KBM-7 (cell line): ENCODE measurements at places on chromosomes 16 and 17.

- no peak for DNase-seq
Measured at GRCh38 chr16:29111421-29111820, 126.6 kb downstream of the LAT start.

DNA sequence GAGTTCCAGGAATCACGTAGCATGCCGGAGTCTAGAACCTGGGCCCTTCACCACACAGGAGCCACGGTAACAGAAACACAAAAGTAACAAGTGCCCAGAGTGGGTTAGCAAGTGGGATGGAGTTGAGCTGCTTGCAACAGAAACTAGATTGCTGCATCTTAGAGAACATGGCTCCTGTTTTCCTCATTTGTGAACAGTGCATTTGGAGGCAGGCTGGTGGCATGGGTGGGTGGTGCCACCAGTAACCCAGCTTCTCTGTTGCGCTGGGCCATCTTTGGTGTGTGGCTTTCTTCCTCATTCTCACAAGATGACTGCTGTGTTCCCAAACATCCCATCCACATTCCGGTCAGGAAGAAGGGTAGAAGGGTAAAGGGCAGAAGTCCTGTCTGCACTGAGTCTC is 95.5 kb downstream of the KATNIP start:
- no peak for DNase-seq

DNA sequence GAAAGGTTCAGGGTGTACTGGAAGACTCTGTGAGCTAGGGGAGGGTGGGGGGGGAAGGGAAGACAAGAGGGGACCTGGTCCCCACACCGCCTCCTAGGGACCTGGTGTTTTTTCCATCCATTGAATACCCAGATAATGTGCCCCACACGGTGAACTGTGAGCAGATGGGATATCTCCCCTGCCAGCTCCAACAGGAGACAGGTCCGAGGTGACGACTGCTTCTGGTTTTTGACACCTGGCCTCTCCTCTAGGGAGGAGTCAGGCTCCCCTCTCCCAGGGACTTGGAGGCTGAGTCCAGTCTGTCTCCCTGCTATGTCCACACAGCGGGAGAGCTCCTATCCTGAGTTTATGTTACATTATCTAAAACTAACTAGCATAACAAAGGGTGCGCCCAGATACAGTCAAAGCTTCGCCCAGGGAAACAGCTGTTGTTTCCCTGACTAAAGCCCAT is 1.8 kb downstream of the MARVELD3 start:
- no peak for DNase-seq

DNA sequence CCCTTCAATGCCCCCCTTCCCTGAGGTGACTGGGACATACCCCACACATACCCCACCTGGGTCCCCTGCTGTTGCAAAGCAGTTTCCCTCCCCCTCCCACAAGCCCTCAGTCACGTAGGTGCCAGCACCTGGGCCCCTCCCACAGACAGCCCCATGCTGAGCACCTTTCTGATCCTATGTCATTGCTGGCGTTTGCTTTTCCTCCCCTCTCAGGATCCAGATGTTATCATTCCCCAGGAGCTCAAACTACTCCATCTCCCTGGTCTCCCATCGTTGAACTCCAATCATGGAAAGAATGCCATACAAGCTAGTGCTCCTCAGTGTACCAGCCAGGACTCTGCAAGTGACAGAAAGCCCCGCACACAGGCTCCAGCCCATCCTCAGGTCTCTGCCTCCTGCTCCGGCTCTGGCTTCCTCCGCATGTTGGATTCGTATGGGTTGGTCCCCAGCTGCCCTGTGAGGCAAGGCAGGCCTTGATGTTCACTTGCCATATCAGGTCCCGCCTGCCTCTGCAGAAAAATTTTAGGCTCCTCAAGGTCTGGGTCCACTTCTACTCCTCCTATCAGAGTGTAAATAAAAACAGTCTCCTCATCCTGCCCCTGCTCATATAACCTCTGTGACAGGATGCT is 31.4 kb upstream of the MED9 start:
- no peak for DNase-seq

DNA sequence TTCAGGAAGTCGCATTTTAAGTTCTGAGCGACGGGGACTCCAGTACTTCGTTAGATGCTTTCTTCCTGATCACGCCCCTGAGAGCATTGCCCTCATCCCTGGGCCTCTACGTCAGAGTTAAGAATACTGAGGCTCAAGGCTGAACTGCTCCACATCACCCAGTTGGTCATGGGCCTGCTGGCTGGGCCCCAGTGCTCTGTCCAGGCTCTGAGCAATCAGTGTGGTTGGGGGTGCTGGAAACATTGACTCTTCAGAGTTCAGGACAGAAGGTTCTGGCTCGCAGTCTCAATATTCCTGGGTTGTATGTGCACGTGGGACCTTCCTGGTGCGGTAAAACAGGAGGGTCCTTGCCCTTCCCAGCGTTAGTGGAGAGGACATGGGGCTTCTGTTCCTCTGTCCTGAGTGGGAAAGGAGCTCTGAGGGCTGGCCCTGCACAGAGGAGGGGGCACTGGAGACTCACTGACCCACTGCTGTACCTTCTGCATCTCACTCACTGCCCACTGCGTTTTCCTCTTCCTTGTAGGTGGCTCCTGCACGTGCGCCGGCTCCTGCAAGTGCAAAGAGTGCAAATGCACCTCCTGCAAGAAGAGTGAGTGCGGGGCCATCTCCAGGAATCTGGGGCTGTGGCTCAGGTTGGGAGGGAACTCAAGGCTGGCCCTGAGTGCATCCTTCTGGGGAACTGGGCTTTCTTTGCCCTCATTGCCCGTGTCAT is 518 bp downstream of the MT1E start:
- DNase-seq: no peak

GRCh38 chr17:53680745-53681144 is 142.0 kb upstream of the KIF2B start:
- no peak for DNase-seq

- no peak for DNase-seq
Measured at GRCh38 chr17:71983828-71984227, 137.0 kb upstream of the SOX9 start.

DNA sequence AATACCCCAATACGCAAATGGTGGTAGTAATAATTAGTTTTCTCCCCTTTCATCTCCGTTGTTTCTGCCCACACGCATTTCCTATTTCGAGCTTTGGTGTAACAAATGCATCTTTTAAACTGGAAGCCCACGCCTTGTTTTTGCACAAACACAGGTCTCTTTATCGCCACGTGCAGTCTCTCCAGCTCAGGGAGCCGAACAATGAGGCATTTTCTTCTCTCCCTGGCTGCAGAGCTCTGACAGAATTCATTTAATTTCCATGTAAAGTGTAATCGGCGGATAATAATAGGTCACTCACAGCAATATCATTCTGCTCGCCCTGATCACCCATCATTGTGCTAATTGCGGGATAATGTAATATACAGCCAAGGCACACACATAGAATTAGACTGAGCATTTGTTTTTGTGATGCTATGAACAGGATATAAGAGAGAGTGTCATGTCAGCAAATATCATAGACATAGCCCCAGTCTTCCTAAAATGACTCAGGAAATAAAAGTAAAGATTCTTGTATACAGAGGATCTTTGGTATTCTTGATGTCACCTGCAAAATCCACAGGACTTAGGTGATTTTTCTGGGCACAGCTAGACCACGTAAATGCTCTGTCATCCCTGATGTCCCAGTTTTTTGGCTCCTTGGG is 452.6 kb upstream of the CDH11 start:
- DNase-seq: no peak

- no peak for DNase-seq
Measured at GRCh38 chr16:58820411-58820810, 86.3 kb upstream of the GOT2 start.

DNA sequence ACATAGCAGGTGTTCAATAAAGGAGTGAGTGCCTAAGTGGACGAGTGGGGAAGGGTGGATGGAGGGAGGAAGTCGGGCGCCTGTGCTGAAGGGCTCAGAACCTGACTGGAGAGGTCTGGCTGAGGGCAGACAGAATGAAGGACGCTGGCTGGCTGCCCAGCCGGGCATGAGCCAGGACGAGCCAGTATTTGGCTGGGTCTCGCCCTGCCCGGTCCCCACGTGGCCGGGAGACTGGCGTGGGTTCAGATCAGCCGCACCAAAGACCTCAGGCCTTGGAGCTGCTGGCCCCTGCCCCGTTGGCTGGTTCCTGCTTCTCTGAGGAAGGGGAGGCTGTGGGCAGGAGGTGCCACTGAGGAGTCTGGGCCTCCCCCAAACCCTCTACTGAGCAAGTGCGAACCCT is 79.8 kb downstream of the ENGASE start:
- no peak for DNase-seq

DNA sequence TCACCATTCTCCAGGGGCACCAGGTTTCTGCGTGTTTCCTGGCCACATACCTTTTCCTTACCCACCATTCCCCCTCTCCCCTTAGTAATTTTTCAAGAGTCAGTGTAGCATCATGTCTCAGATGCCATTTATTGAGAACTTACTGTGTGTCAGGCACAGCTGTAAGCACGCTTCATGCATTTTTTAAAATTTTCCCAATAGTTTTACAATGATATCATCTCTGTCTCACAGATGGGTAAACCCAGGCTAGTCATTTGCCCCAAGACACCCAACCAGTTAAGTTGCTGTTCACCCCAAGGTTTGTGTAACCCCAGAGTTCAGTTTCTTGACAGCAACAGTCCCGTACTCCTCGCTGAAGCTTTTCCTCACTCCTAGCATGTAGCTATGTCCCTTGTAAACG is 56.4 kb upstream of the IRX3 start:
- DNase-seq: no peak

- DNase-seq: no peak
Measured at GRCh38 chr17:44014133-44014436, 678 bp downstream of the TMEM101 start.

DNA sequence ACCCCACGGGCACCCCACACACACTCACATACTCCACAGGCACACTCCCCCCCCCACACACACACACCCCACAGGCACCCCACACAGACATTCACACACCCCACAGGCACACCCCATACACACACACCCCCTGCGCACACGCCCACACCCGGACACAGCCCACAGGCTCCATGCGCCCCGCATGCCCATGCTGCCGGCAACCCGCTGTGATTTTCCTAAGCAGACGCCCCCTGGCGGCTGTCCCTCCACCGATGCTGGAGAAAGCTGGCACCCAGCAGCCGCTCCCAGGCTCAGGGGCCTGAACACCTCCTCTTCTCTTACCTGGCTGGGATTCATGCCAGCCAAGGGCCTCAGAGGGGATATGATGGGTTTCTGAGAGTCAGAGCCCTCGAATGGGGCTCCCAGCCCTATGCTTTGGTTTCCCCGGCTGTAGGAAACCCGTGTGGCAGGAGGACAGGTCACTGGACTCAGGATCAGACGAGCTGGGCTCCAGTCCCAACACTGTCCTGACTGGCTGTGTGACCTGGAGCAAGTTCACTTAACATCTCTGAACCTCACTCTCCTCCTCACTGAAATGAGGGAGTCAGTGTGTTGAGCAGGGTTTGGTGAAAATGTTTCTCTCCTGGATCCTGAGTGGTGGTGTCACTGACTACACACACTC is 19.6 kb upstream of the TNFRSF13B start:
- DNase-seq: peak; percentile 77

DNA sequence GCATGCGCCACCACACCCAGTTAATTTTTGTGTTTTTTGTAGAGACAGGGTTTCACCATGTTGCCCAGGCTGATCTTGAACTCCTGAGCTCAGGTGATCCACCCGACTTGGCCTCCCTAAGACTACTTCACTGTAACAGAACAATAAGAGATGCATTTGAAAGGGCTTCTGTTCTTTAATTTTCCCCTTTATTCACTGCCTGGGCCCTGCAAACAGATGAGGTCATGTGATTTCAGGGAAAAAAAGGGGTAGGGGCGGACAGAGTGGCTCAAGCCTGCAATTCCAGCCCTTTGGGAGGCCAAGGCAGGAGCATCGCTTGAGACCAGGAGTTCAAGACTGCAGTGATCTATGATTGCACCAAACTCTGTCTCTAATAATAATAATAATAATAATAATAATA is 36.3 kb downstream of the TMEM114 start:
- DNase-seq: no peak

DNA sequence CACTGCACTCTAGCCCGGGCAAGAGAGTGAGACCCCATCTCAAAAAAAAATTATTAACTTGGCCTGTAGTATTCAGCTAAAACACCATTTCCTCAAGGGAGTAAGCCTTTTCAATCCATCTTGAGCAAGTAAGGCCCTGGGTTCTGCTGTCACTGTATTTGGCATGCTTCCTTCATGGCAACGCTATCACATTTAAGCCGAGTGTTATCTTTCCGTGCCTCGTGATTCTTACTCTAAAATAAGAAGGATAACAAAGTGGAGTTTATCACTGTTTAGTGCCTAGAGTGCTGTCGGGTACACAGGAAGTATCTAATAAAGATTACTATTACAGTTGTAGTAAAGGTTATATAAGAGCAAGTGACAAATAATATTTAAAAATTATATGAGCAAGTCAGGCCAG is 8.8 kb downstream of the VPS53 start:
- DNase-seq: no peak

DNA sequence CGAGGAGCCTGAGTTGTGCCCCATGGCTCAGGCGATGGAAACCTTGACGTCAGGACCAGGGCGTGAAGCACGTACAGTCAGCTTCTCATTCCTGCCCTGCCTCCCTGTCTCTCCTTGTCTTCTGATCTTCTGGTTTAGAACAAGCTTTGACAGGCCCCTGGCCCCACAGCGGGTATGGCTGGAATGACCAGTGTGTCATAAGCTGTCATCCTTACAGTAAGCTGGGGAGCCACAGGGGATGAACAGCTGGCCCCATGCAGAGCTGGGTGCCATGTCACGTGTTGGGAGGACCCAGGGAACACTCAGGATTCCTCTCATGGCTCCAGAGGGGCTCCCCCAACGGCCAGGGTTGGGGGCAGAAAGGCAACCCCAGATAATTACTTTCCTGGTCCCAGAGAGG is 157.6 kb upstream of the PLCG2 start:
- DNase-seq: no peak

DNA sequence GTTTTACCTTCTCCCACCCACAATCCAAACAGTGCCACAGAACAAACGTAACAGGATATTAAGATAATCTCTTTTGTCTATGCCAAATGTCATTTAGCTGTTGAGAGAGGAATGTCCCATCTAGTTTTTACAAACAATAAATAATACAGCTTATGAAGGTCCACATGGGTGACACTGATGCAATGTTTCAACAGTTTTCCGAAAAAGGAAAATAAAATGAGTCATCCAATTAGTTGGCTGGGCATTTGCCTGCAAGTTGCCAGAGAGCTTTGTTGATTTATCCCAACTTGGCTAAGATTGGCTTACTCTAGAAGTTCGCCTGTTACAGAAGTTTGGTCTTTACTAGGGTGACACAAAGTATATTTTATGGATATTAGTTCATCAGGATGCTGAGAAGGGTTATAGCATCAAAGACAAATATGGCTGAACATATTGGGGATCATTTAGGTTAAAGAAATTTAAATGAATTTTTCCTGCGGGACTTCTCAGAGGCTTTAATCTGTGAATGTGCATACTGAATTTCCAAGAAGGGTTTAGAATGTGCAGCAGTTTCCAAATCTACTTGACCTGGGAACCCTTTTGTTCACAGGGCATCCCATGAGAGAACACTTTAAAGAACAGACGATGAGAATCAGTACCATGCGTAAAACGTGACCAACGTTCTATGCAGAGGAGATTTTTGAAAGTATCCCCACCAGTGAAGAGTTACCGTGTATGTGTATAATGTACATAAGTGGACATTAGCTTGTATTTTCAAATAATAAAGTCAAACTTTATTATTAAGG is 73.1 kb downstream of the CDH13 start:
- no peak for DNase-seq

- no peak for DNase-seq
Measured at GRCh38 chr16:87583453-87584131, 18.7 kb upstream of the JPH3 start.
